Stimulated activated naive CD8-positive, alpha-beta T cell treated with anti-CD3 and anti-CD28 coated beads, Interleukin-15, Interleukin-2, amounts not matched to agents 100 U/mL and 50 U/mL, for 24 hours (primary cell): ENCODE measurements at places on chromosomes 12 and 14.

GRCh38 chr14:87542288-87542687 lies 450.7 kb downstream of the GALC start:
- no peak for DNase-seq

DNA sequence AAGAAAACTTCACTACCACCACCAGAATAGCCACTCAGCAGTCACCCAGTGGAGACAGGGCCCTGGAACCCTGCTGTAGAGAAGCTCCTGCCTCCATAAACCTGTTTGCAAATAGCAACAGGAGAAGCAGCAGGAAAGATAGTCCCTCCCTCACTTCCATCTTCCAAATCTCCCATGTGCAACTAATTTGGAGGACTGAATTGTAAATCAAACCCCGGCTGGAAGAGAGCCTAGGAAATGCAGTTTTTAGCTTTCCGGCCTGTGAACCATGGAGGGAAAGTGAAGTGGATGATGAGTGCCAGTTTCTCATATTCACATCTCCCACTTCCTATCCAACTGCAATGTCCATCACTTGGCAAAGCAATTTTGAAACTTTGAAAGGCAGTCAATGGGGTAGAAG lies 167.2 kb upstream of the FRMD6 start:
- no peak for DNase-seq

DNA sequence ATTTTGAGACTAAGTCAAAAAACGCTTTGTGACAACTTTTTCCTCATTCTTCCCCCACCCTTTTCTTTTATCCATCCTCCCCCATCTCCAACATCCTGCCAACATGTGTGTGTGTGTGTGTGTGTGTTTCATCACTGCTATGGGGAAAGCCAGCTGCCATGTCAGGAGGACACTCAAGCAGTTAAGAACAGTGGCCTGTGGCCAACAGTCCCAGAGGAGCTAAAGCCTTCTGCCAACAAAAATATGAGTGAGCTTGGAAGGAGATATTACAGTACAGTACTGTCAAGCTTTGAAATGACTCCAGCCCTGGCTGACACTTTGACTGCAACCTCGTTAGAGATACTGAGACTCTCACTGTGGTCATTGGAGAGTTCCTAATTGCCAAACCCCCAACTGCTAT lies 5.0 kb upstream of the CSRP2 start:
- no peak for DNase-seq

- no peak for DNase-seq
Observed at GRCh38 chr12:11754256-11754655, 104.8 kb downstream of the ETV6 start.

- DNase-seq: no peak
Observed at GRCh38 chr12:122137229-122137628, 36.8 kb downstream of the IL31 start.

DNA sequence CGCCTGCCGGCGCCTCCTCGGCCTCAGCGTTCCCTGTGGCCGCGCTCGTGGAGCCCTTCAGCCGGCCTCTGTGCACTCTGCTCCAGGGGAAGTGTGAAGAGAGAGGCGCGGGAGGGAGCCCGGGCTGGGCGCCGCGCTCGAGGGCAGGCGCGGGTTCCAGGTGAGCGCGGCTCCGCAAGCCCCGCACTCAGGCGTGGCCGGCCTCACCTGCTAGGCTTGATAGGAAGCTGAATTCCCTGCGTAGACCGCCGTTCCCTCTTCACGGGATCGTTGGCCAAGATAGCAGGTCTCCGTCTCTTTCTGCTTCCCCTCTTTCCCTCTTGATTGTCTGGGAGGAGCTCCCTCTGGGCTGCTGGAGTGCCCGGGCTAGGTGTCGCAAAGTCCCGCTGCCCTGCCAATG lies 89.7 kb downstream of the ASCL4 start:
- DNase-seq: no peak

GRCh38 chr12:104864668-104865067 lies 93.4 kb downstream of the SLC41A2 start:
- DNase-seq: no peak

DNA sequence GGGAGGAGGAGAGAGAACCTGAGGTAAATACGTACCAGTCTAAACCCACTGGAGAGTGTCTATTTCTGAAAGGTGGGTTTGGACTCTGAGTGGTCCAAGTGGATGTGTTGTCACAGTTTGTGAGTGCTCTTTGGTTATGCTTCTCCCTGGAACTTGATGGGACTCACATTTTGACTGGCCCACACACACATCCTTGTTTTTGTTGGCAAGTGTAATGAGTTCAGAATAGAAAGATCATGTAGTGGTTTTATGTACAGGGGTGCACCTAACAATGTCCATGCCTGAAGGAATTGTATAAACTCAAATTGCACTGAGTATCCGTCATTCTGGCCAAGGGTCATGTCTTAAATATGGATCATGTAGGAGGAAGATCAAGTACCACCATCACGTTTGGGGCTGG lies 4.8 kb downstream of the PPFIBP1 start:
- DNase-seq: no peak

DNA sequence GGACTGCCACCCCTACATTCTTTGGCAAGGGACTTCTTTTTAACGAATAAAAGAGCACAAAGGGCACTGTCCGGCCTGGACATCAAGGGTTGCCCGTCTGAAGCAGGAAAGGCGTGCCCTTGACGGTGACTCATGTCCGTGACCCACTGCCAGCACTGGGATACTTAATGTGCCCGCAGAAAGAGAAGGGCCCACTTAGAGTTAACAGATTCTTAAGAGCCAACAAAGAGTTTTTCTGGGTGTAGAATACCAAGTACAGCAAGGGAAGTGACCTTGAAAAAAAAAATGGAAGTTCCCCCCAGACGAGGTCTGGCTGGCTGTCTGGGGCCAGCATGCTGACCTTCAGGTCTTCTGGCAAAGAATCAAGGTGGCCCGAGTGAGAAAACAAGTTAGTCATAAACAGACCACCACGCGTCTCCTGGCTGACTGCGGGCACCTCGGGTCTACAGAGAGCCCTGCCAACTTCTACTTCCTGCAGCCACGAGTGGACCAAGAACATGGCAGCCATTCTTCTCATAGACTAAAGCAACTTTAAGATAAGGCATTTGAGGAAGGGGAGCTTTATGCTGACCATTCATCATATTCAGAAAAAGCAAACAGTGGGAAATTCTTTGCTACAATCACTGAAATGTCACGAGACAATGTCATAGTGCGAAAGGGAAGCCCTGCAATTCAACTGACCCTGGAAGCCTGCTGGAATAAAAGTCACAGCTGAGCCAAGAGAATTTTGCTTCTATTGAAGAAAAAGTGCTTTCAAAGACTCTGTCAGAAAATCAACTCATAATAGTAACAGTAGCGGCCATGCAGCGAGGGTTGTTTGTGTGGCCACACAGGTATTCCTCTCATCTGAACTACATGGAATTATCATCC lies 10.5 kb upstream of the SELPLG start:
- DNase-seq: no peak

DNA sequence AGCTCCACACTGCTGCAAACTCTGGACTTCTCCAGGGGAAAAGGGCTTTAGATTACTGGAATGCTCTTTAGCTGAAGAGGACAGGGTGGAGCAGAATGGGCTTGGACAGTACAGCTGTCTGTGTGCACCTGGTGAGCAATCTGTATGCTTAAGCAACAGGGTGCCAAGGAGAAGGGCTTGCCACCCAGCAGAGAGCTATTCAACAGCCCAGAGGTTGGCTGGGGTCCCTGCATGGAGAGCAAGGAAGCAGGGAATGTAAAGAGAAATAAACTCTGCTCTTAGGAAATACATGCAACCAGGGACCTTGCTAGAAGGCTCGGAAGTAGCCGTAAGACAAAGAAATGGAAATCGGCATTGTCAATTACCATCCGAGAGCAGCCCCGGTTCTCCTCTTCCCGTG lies 53.0 kb upstream of the CORO1C start:
- no peak for DNase-seq

DNA sequence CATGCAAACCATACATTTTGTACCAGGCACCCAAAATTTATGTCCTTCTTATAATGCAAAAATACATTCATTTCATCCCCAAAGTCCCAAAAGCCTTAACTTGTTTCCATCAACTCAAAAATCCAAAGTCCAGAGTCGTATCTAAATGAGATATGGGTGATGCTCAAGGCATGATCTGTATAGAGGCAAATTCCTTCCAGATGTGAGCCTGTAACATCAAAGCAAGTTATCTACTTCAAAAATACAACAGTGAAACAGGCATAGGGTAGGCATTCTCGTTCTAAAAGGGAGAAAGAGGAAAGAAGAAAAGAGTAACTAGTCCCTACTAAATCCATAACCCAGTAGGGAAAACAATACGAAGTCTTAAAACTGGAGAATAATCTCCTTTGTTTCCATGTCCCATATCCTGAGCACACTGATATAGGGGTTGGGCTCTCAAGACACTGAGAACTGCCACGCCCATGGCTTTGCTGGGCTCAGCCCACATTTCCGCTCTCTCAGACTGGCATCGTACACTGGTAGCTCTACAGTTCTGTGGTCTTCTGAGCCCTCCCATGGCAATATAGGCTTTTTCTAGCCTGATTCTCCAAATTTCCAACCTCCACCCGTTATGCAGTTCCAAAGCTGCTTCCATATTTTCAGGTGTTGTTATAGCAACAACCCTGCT lies 232.8 kb downstream of the TMTC2 start:
- DNase-seq: no peak

GRCh38 chr14:47959740-47960139 lies 284.3 kb upstream of the MDGA2 start:
- no peak for DNase-seq

- no peak for DNase-seq
Observed at GRCh38 chr12:4939418-4940023, 29.8 kb downstream of the KCNA1 start.

GRCh38 chr14:61925043-61925442 lies 162.8 kb downstream of the SNAPC1 start:
- peak; percentile 6 for DNase-seq

DNA sequence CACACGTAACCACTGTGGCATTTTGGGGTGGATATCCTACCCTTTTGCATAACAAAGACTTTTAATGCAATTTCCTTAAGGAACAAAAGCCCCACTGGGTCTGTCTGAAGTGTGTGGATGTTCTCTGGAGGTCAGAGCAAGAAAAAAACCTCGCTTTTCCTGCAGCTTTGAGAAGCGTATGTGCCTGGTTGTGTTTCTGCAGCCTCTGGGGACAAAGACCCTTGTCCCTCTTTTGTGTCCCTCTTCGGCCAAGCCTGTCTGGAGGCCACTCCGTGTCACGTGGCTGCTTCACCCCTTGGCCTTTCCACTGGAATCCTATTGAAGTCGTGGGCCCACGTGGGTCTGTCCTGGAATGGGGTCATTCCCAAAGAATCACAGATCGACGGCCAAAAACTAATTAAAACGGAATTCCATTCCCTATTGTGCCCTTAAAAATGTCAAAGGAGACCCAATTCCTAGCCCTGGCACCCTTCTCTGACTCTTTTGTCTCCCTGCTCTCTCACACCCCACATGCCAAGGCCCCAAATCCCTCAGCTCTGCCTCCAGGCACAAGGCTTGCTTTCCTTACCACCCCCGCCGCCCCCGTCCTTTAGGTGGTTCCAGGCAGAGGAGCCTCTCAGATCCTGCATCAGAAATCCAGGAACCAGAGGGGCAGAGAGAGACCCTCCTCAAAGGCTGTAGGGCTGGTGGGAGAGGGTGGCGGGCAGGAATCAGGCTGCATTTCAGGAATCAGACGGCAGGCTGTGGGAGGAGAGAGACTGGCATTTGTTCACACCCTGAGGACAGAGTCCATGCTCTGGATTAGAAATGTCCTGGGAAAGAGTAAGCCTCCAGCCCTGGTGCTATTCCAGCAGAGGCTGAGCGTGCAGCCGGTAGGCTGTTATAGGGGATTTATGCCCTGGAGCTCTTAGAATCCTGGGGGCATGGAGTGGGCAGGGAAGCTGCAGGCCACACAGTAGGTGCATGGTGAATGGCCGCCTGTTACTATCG lies 12.6 kb upstream of the CYP46A1 start:
- DNase-seq: no peak

GRCh38 chr14:69921052-69921451 lies 41.8 kb downstream of the SMOC1 start:
- DNase-seq: no peak

DNA sequence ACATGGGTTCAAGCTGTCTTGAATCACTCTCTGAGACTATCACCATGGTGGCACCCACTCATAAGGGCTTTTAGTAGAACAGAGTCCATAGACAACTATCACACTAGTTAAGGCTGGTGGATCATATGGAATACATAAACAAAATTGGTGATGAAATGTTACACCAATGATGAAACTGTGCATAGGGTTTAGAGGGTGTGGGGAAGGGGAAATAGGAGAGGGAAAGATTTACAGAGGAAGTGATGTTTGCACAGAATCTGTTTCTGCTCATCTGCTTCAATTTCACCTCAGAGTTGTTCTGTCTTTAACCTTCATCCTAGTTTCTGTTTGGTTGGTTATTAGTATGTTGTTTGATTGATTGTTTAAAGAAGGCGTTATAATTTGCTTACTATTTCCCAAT lies 2.4 kb upstream of the RXYLT1 start:
- no peak for DNase-seq

DNA sequence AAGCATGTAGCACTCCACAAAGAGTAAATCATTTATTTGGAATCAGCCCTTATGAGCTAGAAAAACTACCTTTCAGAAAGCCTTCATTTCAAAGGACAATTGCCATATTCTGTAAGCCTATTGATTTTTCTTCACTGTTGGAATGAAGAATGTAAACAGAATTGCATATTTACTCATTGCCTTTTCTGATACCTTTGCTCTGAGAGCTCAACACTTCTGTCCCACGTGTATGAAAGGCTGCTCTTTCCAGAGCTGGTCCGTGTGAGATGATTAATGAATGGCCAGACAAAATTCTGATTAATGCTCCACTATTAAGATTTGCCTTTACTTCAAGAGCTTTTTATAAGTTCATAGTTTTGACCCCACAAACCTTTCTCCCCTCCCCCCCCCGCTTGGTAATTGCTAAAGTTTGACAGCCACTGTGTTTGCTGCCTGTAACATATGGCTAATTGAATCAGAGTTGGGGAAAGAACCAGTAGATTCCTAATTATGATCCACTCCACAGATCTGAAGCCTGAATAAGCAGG lies 63.0 kb upstream of the PLEKHA5 start:
- DNase-seq: no peak

- DNase-seq: no peak
Observed at GRCh38 chr14:34300330-34300729, 161.7 kb downstream of the SPTSSA start.

GRCh38 chr14:21735639-21736307 lies 62.2 kb upstream of the OR4E1 start:
- DNase-seq: no peak

DNA sequence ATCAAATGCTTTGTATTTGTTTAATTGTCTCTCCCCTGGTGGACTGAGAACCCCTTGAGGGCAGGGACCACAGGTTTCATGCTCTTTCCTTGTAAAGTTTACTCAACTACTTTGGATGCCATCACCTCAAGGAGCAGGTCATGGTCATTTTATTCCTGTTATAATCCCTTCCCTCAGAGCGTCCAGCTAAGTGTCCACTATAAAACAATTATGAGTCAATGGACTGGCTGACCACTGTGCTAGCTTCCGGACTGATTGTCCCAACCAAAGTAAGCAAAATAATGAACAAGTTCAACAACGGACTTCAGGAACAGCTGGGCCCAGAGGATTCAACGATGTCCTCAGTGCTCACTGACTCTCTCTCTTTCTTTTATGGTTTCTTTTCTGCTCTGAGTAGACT lies 18.2 kb downstream of the AK7 start:
- DNase-seq: no peak

- DNase-seq: peak; percentile 76
Observed at GRCh38 chr12:53207042-53207441, at the start of gene ITGB7. TSS of gene ITGB7 (minus strand) at chr12:53207251. CDS start at chr12:53200443, 6,808 bp downstream.
